SW480 (cell line): ENCODE measurements at places on chromosomes 2 and 18.
A peak's percentile ranks its signal among the peaks of the same experiment; 100 is the strongest.

- no peak for DNase-seq
These were observed 458.8 kb downstream of the METTL4 start for GRCh38 chr18:2112435-2113045.

DNA sequence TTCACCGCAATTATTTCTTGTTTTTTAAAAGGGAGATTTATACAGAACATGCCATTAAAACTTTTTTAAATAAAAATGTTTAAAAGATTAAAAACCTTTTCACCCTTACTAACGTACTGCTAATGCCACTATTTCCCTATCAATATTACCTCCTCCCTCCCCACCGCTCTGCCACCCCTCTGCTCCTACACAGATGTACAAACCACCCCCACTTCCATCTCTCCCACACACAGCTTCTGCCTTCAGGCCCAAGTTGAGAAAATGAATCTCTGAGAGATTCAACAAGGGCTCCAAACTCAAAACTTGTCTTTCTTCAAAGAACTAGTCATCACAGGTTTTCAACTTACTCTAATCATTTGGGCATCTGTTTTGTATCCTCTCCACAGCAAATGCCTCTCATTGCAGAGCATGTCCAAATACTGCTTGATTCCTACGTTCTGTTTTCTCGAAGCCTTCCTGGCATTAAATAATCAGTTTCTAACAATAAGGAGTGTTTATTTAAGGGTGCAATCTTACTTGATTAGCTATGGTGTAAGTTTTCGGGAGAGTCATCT is 32.1 kb downstream of the FARSB start:
- no peak for DNase-seq

- peak; percentile 46 for DNase-seq
These were observed 36.6 kb downstream of the SCTR start for GRCh38 chr2:119487434-119488244.

DNA sequence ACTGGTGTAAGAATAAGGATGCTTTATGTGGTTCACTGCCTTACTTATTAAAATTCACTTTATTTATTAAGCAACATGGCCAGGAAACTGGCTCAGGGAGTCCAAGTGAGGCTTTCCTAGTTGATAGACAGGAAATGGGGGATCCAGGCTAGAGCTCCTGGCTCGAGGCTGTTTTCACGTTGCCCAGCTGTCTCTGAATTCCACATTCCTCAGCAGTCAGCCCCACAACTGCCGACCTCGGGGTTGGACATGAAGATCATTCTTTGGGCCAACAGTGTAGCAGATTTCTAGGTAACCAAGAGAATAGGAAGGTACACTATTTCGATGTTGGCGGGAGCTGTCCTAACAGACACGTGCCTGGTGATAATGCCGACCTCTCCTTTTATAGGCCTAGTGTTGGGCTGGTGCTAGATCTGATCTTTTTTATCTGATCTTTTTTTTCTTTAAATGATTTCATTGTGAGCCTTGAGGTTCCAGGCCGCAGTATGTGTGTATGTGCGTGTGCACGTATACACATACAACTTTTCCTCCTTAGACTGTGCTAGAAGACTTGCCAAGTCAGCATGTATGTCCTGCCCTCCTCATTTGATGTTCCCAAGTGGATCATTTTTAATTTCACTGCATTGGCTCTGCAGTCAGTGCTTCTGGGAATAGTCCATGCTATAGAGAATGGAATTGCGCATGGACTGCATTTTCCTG is 103.5 kb downstream of the CABLES1 start:
- DNase-seq, result no peak

DNA sequence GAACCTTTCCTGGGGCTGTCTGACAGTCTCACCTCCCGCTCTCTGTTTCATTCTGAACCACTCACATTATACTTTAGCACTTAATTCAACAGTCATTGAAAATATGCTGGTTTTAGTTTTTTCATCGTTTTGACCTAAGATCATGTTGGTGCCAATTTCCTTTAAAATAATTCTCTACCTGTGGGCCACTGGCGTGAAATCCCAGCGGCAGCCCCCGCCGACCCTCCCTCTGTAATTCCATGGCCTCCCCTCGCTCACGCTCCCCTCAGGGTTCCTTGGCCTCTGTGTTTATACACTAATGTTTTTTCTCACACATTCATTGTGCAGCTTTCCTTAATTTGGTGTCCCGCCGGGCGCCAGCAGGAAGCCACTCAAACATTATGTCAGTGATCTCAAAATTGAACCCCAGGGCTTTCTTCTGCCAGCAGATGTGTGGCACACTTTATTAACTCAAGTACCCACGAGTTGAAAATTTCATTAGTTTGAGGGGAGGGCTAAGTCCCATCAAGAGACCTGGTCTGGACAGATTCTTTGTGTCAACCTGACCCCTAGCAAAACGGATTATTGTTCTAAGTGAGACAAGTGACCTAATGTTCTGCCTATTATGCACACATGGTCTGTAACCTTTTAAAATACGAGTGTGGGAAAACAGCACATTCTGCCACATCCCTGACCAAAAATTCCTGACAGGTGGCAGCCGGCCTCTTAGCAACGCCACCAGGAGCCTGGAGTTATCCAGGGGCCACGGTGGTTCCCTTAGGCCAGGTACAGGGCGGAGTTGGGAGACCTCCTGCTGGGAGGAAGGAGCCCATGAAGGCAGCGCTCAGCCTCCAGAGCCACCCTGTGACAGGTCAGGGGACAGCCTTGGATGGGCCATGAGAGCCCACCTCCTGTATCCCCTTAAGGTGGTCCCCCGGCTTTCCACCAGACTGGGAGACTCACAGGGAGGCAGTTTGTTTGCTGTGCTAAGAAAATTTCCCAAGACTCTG is 53.1 kb downstream of the APOB start:
- DNase-seq, result no peak
